ENCODE measurements at places on chromosomes 7 and 10.

DNA sequence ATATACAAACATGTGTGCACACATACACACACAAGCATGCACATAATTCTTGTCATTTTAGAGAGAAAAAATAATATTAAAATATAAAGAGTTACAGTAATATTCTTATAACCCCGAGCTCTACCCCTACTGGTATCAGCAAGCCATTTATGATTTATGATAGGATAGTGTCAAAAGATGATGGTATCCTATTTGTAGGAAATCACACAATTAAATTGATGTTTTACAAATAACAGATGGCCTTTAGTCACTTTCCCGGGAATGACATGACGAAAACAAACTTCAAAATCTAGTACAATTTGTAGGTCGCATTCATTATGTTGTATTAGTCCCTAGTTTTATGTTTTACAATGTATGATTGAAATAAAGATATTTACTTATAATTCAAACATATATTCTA is 36.8 kb downstream of the THSD7A start:
- no peak for DNase-seq

GRCh38 chr7:31692451-31692850 is 5.4 kb downstream of the PPP1R17 start:
- no peak for DNase-seq

DNA sequence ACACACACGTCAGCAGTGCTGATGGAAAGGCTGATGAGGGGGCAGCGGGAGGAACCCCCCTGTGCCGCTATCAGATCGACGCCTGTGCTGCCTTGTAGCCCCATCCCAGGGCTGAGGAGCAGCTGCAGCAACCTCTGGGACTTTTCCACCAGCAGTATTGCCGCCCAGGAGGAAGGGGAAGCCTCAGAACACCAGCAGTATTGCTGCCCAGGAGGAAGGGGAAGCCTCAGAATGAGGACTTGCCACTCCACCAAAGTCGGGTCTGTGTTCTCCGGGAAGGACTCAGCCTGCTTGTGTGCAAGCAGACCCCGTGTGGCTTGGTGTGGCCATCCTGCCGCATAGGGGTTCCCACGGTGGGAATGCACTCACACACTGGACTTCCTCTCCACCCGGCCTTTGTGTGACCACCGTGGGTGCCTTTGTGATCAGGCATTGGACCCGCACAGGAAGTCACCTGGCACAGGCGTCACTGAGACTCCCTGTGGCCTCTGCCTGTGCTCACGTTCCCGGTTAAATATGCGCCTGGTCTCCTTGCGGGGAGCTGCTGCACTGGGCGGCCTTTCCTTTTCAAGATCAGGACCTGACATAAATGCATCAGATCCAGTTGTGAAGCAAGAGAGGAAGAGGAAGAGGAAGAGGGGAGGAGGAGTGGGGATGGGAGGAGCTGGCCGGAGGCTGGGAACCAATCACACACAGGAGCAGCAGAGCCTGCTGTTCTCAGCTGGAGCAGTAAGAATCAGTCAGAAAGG is 248.5 kb downstream of the DNAJB6 start:
- no peak for DNase-seq

- DNase-seq, result no peak
Observed at GRCh38 chr7:37357637-37357996, 91.0 kb downstream of the ELMO1 start.

DNA sequence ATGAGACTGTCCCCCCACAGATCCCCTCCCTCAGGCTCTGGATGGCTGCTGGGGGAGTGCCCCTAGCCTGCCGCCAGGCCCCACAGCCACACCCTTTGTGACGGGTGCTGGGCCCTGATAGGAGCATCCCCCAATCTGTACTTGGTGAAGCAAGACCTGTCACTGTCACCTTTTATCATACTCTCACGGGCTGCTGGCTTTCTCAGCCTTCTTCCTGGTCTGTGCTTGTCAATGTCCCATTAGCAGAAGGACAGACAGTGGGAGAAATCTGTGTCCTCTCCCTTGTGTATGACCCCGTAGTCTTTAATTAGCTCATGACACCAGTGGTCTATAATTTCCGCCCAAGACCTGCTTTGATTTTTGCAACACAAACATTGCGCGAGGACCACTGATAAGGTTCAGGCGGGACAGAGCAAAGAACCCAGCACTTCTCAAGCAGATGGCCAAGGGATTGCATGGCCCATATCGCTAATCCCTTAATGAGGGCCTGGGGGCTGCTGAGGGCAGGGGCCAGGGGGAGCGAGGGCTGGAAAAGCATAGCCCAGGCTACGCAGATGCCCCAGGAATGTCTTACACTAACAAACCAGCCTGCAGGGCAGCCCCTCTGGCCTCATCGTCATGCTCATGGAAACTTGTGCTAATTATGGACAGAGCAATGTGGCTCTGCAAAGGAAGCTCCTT is 127.8 kb downstream of the PTPN20 start:
- no peak for DNase-seq

DNA sequence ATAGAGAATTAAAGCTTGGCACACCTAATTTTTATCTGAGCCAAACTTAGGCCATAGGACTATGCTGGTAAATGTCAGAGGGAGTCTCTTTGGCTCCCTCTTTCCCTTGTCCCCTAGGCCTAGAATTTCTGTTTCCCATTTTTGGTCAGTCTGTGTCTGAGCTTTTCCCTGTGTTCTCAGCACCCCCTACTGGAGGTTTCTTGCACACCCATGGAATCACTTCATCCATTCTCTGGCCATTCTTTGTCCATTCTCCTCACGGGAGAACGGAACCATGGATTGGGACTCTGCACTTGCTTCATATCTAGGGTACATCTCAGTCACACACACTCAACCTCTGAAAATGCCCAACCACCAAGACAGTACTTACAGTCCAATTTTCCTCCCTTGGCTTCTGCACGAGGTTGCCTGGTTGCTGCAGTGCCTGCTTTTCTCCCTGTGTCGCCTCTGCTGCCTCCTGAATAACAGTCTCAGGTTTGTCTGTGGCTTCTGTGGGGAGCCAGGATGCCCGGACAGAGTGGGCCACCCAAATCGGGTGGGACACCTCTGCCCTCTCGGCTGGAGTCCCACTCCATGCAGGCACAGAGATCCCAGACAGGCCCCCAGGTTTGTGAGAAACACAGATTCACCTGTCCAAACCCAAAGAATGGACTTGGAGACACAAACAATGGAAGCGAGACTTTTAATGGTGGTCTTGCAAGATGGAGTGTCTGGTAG is 35.1 kb upstream of the DNAH11 start:
- no peak for DNase-seq

GRCh38 chr10:118042827-118043242 is 3.9 kb downstream of the RAB11FIP2 start:
- DNase-seq, result no peak

GRCh38 chr7:100675105-100675451 is 1.5 kb downstream of the GNB2 start:
- no peak for DNase-seq
